ENCODE measurements at places on chromosomes 6 and 20.
A peak's percentile ranks its signal among the peaks of the same experiment; 100 is the strongest.

DNA sequence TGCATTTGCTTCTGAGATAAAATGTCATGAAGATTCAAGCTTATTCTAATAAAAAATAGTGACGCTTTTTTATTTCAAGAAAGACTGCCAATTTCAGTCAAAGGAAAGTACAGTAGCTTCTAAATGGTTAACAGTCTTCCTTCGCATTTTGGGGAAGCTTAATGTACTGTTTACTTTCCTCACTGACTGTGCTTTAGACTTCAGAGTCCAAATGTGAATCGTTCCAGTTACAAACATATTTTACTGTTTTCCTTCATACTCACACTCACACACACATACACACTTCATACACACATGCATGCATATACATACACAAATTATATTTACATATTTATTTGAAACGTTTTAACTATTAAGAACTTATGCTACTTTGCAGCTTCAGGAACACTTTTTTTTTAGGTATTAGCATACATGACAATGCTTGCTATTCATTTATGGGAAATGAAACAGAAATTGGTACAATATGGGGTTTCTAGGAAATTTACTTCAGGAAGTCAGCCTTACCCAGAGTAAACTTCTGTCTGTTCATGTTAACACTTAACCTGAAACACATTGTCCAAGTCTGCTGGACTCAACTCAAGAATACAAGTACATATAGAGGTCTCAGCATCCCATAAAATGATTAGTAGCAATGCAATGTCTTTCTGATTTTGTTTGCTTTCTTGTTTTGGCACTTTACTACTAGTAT is 145.4 kb downstream of the RPS12 start:
- DNase-seq = no peak

DNA sequence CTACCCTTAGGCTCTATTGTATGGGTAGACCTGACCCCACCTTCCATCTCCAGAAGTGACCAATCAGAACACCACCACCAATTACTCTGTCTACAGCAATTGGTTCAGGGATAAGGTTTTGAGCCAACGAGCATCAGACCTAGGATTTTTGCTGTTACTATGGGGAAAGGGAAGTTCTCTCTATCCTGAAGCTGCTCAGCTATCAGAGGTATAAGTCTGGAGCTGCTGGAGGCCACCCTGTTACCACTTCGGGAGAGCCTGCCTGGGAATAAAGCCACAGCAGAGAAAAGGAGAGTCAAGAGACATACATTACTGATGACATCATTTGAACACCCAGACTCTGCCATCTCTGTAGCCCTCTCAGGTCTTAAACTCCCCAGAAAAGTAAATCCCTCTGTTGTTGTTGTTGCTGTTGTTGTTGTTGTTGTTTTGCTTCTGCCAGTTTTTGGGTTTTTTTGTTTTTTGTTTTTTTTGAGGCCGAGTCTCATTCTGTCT is 94.5 kb downstream of the PREX1 start:
- no peak for DNase-seq

DNA sequence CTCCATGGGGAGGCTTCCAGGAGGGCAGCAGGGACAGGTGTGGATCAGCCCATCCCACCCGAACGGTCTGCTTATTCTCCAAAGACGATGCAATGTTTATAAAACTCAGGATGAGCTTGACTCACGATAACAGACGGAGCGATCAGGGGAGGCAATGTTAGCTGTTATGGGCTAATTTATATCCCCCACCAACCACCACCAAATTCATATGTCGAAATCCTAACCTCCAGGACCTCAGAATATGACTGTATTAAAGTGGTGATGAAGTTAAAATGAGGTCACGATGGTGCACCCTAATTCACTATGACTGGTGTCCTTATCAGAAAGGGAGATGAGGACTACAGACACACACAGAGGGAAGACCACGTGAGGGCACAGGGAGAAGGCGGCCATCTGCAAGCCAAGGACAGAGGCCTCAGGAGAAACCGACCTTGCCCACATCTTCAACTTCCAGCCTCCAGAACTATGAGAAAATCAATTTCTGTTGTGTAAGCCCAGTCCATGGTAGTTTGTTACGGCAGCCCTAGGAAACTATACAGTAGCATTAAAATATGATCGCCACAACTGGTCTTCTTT is 7.0 kb downstream of the ADTRP start:
- DNase-seq = no peak

DNA sequence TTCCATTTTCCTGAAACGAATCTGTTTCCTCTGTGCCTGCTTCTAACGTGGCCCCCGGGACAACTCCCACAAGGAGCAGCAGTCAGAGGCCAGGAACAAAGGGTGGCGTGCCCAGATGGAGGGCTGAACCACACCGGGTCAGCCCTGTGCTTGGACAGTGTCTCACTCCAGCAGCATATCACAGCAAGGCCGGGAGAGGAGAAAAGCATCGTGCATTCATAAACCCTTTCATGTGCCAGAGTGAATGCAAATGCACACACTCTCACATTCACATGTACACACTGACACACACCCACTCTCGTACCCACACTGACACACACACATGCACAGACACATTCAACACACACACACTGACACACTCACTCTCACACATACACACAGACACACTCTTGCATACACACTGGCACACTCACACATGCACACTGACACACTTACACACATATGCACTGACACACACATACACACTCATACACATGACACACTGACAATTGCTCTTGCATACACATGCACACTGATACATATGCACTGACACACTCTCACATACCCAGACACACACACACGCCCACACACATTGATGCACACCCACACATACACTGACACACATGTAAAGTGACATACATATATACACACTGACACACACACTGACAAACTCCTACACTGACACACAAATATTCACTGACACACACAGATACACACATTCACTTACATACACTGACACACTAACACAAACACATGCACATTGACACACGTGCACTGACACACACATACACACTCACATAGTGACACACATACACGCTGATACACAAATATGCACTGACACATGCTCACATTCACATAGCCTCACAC is 237.0 kb downstream of the LRFN2 start:
- no peak for DNase-seq

DNA sequence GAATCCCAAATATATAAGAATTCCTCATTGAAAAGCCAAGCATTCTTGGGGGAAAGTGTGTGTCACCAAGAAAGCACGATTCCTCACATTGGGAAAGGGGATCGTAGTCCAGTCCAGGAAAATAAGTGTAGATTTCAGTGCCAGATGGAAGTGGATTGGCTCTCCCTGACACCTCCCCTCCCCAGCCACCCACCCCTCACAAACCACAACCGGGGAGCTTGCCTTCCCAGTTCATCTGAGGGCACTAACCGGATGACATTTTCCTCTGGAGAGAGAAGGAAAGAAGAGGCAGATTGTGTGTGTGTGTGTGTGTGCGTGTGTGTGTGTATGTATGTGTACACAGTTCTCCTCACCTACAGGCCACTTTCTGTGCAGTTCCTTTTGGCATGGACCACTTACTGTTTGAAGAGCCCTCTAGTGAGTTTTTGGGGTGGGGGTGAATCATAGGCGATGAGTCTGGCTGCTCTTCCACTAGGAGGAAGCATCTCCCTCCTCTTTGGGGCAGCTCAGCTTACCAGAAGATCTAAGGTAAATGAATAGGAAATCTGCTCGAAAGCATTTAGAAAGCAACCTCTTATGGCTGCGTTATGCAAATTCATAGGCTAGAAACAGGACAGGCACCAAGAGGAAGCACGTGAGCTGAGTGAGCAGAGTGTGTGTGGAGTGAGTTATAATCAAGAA is 20.8 kb downstream of the DAAM2 start:
- peak; percentile 30 for DNase-seq

DNA sequence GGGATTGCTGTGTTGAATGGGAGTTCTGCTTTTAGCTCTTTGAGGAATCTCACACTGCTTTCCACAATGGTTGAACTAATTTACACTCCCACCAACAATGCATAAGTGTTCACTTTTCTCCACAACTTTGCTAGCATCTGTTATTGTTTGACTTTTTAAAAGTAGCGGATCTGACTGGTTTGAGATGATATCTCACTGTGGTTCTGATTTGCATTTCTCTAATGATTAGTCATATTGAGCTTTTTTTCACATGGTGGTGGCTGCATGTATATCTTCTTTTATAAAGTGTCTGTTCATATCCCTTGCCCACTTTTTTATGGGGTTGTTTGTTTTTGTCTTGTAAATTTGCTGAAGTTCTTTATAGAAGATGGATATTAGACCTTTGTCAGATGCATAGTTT is 588.3 kb upstream of the ADGRB3 start:
- DNase-seq = no peak

DNA sequence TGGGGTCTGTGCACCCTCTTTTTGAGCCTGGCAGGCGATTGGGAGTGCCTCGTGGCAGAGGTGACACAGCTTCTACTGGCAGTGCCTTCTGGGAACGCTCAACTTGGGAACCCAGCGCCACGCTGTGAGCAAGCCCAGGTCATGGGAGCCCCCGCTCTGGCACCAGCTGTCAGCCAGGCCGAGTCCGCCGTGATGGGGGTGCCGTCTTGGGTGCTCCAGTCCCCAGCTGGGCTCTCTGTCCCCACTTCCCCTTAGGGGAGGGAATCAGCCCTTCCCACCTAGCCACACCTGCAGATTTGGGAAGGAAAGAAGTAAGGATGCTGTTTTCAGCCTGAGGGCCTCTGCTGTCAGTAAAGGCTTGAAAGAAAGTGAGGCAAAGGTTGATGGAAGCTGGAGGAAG is 31.0 kb upstream of the NTSR1 start:
- no peak for DNase-seq

GRCh38 chr20:24808616-24809015 is 140.5 kb upstream of the CST7 start:
- no peak for DNase-seq

DNA sequence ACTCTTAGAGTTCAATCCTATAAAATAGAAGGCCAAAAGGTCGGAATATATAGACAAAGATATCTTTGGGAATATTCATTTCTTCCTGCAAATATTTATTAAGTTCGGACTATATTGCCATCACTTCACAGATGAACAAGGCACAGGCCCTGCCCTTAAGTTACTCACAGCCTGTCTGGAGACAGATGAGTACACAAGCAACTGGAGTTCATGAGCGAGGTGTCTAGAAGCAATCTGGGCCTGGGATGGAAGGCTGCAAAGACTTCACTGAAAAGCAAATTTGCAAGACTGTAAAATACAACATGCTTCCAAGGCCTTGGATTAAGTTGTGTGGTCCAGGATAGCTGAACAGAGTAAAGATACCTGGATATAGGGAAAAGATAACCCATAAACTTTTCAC is 56.7 kb upstream of the CEP85L start:
- no peak for DNase-seq

DNA sequence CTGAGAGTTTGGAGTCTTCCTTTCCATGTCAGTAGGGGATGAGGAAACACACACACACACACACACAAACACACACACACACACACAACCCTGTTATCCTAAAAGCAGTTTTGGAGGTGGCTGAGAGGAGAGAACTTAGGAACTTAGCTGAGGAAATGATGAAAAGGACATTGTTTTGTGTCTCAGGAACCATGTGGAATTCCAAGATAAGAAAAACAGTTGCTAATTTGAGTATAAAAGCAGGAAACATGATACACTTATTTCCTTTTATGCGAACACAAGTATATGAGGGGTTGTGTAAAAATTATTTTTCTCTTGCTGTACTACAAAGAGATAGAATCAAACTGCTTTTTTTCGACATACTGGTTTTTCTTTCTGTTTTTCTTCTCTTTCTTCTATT is at the start of gene MYCT1:
Gene MYCT1 (plus strand): TSS at position 264 of the 400 bp plus-strand sequence. CDS start 6 bp downstream, at position 270.
- peak; percentile 36 for DNase-seq

DNA sequence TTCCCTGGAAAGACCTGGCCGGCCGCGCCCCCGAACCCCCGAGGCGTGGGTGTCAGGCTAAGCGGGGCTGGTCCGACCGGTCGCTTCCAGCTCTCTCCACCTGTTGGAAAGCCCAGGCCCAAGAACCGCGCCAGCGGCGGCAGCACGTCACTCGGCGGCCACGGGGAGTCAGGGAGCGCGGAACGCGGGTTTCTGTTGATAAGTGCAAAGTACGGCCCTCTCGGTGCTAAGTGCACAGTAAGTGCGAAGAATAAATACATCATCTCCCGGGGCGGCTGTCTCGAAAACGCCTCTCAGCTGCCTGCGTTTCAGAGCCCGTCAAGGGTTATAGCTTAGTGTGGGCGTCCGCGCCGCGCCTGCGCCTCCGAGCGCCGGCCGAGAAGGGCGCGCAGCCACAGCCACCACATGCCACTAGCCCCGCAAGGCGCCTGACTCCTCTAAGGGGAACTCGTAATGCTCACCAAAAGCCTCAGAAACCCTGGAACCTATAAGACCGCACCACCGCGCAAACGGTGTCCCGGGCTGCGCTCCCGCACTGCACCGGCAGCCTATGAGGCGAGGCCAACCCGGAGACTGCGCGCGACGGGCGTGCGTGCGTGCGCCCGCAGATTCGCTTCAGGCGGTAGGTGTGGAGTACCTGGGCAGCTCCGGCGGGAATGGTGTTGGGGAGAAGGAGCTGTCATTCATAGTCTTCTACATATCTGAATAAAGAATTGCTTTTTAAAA is 9.2 kb upstream of the TBX18 start:
- DNase-seq = peak; percentile 38

GRCh38 chr6:163489584-163489983 is 75.1 kb downstream of the QKI start:
- DNase-seq = no peak

DNA sequence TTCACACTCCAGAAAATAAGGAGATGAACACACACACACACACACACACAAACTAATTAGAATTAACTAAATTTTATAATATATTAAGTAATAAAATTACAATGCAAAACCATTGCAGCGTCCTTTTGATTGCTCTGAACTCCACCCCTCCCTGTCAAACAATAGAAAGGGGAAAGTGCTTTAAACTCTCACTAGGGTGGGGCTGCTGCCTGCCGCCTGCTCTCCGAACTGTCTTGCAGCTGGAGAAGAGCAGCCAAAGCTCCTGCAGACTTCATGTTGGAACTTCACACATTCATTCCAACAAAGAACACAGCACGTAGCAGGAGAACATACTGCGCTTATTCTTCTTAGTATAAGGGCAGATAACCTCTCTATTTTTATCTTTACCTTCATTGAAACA is 83.2 kb downstream of the GCLC start:
- no peak for DNase-seq

GRCh38 chr20:472889-473292 is 10.6 kb upstream of the TBC1D20 start:
- no peak for DNase-seq

GRCh38 chr20:49276961-49277785 is 684 bp downstream of the ZNFX1 start:
- DNase-seq = peak; percentile 31

- DNase-seq = no peak
These were observed 8.2 kb downstream of the CYB5R4 start for GRCh38 chr6:83867527-83868161.

- no peak for DNase-seq
These were observed 19.3 kb upstream of the SLC17A4 start for GRCh38 chr6:25735261-25735660.

GRCh38 chr6:104540743-104541142 is 319.0 kb downstream of the HACE1 start:
- peak; percentile 72 for DNase-seq
